ENCODE measurements at places on chromosomes 6 and 20. TPM values are rescaled to one million over a fixed set of nuclear protein-coding genes. Genes with fewer than 3 reads are reported as not detected.

Gene RAET1L
- not detected for total RNA-seq

Gene GCNT2
- 0.29 TPM for total RNA-seq

Gene TNXB
- total RNA-seq, result 8.3 TPM

Gene GABRR1
- not detected for total RNA-seq
